ENCODE measurements at places on chromosomes 6 and 20. TPM values are rescaled to one million over a fixed set of nuclear protein-coding genes. Genes with fewer than 3 reads are reported as not detected.

The PDE10A gene
- 23.1 TPM for total RNA-seq

- DNase-seq: no peak
Measured at GRCh38 chr6:127282184-127282583, 15.5 kb downstream of the RNF146 start.

GRCh38 chr6:75291331-75291730 is 6.7 kb upstream of the TMEM30A start:
- no peak for DNase-seq

The CRISP2 gene
- total RNA-seq: not detected

The EPHA7 gene
- 27.0 TPM for total RNA-seq

GRCh38 chr20:19122395-19122794 is 90.0 kb upstream of the SLC24A3 start:
- no peak for DNase-seq

The KIAA1755 gene
- 5.1 TPM for total RNA-seq

- DNase-seq: peak; percentile 28
Measured at GRCh38 chr6:33993653-33994471, 152.0 kb downstream of the GRM4 start.

GRCh38 chr6:55176958-55177357 is 2.6 kb downstream of the HCRTR2 start:
- no peak for DNase-seq

- DNase-seq: peak; percentile 67
Measured at GRCh38 chr6:133241901-133242636, 912 bp downstream of the EYA4 start.

- DNase-seq: no peak
Measured at GRCh38 chr6:26431258-26432172, 8.8 kb upstream of the BTN3A3 start.

The CALHM6 gene
- 8.2 TPM for total RNA-seq

GRCh38 chr6:15304337-15305042 is 58.6 kb downstream of the JARID2 start:
- no peak for DNase-seq

GRCh38 chr6:166419717-166420116 is 37.0 kb upstream of the MPC1 start:
- DNase-seq: no peak

The MPC1 gene
- total RNA-seq: 74.1 TPM

DNA sequence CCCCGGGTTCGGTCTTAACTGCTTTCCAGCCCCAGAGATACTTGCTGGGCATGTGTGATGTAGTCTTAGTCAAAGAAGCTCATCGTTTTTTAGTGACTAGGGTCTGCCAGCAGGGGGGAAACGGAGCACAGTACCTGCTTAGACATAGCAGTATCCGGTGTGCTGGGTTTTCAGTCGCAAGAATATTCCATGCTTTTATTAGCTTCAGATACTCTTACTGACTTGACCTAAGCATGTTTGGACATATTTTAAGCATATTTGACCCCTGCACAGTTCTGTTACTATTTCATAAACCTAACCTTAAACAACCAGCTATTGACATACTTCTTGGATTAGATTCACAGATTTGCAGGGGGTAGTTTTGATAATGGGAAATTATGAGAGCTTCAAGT is 3.0 kb downstream of the E2F3 start:
- DNase-seq: peak; percentile 75

The GLP1R gene
- total RNA-seq: 0.22 TPM

The PNLDC1 gene
- total RNA-seq: not detected

The MLIP gene
- 2.4 TPM for total RNA-seq

DNA sequence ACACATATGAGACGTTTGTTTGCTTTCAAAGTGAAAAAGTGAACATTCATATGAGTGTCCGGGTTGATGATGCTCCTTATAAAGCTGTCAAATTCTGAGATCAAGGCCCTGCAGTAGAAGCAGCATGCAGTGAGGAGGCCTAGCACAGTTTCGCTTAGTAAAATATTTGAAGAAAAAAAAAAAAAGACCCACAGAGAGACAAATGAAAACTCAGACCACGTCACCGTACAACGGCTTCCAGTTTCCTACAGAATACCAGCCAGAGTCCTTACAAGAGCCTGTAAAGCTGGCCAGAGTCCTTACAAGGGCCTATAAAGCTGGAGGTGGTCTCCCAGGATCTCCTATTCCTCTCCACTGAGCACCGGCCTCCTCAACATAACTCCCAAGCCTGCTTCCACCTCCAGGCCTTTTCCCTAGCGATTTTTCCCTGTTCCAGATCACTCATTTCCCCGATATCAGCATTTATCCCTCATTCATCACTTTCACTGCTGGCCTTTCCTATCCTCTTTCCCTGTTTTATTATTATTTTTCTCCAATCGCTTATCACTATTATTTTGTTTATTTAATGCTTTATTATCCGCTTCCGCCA is 1.5 kb upstream of the HMGN4 start:
- DNase-seq: peak; percentile 74

DNA sequence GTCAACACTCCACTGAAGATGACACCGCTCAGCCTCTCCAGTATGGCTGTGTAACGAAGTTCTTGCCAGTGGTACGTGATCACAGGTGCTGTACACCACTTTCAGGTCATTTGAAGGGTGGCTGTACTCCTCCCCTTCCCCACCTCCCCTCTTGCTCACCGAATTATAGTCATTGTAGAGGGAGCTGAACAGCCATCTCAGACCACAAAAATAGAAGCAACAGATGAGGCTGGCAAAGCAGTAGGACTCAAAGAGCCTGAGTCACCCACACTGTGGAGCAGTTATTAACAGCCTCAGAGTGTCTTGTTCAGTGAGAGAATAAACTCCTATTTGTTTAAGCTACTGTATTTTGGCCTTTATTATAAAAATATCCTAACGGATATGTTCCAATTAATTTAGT is 192.5 kb upstream of the MCHR2 start:
- no peak for DNase-seq

The RAET1L gene
- total RNA-seq: 3.3 TPM

GRCh38 chr6:4665489-4666417 is 110.5 kb upstream of the CDYL start:
- no peak for DNase-seq

DNA sequence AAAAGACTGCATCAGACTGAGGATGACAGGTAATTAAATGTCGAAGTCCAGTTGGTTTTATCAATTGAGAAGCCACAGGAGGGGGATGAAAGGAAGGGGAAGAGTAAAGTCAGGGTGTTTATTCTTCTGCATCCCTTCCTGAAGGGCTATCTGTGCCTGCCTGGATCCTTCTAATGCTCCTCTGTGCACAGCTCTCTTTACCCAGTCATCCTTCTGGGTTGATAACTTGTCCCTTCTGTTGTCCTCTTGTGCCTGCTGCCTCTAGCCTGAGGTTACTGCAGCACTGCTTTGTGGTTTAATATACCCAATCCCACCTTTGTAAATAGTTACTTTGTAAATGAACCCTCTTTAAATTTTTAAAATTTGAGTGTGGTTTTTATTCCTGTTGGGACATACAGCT is 1127.3 kb downstream of the EPHA7 start:
- no peak for DNase-seq

The ZSWIM1 gene
- total RNA-seq: 13.1 TPM

The BFSP1 gene
- total RNA-seq: 1.3 TPM

The HLA-DRA gene
- total RNA-seq: 607 TPM

The NKAIN2 gene
- 1.8 TPM for total RNA-seq

DNA sequence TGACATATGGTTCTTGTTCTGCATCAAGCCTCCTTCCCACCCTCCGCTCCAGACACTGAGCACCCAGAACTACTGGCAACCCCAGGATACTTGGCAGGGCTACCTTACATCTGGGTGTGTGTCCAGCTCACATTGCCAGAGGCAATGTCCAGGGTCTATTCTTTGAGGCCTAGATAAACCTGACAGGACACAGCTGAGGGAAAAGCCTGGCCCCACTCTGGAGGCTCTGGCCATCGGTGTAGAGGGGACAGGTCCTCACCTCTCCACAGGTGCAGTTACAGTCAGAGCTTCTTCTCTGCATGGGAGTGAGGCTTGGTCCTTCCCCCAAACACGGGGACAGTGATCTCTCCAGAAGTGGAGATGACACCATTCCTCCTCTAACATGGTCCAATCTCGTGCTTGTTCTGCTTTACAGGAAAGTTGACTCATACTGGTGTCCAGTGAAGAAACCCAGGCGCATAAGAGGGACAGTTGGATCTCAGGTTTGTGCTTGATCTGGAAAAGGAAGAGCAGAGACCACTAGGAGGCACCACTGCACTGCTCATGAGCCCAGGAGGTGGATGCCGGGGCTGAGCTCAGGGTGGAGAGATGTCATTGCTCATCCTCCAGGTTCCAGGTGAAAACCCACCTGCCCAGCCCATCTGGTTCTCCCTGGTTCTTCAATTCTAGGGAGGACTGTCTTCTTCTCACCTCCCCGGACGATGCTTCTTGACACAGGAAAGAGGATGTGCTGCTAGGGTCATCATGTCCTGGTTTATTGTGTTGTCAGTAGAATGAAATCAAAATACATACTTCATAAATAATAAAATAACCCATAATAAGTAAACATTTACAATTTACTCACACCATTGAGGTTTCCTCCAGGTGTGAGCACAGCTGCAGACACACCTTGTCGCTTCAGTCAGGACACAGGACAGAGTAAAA is 14.7 kb downstream of the HLA-F start:
- DNase-seq: peak; percentile 57

GRCh38 chr6:136696783-136697364 is 95.4 kb downstream of the MAP3K5 start:
- no peak for DNase-seq

The CENPQ gene
- total RNA-seq: 4.2 TPM

The REM1 gene
- total RNA-seq: 2.5 TPM

- no peak for DNase-seq
Measured at GRCh38 chr20:22562620-22563019, 21.8 kb downstream of the FOXA2 start.

The KHDC1L gene
- not detected for total RNA-seq

The TCP11 gene
- 0.50 TPM for total RNA-seq

The SLC16A10 gene
- 3.7 TPM for total RNA-seq

DNA sequence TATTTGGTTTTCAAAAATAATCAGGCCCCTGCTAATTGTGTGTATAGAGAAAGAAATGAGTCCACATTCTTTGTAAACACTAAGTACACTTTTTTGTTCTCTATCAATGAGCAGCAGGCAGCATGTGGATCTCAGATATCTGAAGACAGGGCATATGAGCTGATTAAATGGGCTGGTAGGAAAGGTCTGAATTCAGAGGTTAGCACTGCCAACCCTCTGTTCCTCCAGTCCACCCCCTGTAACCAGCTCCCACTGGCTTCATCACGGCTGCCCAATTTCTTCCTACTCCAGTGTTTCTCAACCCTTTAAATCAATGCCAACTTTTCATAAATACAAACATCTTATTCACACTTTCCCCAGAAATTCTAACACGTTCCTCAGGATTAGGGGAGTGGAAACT is 128.5 kb downstream of the TPBG start:
- DNase-seq: no peak

- DNase-seq: no peak
Measured at GRCh38 chr6:149031859-149032598, 285.2 kb downstream of the UST start.

GRCh38 chr20:63473555-63474449 is 1.3 kb upstream of the KCNQ2 start:
- no peak for DNase-seq

DNA sequence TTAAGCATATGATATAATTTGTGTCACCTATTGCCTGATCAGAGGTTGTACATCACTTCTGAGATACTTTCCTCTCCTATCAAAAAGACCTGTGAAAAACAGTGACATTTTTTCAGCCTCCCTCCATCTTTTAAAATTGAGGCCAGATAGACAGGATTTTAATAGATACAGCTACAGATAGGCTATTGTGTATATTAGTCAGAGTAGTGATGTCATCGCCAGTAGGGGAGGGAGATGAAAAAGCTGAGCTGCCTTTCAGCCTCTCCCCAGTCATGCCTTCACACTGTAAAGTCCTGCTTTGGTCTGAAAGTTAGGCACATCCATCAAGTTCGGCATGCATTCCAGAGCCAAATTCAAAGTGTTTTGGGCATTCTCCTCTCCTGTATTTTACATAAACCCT is 7.9 kb upstream of the PABPC1L start:
- no peak for DNase-seq

GRCh38 chr6:105675715-105676397 is 273.0 kb upstream of the PREP start:
- no peak for DNase-seq

The MUCL3 gene
- 0.13 TPM for total RNA-seq

DNA sequence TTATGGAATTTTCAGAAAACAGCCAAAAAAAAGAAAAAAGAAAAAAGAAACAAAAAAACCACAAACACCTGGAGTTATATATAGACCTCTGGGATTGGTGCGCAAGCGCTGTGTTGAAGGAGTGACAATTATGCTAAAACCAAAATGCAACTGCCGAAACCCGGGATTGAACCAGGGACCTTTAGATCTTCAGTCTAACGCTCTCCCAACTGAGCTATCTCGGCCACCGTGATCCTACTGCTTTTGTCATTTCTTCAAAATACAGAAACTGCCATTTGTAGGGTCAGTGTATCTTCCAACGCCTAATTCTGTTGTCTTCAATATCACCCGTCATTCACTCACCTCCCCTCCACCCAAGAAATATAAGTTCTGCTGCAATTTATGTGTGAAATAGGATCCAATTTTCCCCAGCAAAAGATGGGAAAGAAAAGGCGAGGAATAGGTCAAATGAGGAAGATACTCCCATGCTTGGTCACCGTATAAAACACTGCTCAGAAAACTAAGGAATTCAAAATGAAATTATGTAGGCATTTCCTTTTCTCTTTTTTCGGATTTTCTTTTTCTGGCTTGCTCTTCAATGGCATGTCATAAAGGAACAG is 116.0 kb downstream of the TRIM27 start:
- no peak for DNase-seq

The CARMIL1 gene
- total RNA-seq: 51.1 TPM

DNA sequence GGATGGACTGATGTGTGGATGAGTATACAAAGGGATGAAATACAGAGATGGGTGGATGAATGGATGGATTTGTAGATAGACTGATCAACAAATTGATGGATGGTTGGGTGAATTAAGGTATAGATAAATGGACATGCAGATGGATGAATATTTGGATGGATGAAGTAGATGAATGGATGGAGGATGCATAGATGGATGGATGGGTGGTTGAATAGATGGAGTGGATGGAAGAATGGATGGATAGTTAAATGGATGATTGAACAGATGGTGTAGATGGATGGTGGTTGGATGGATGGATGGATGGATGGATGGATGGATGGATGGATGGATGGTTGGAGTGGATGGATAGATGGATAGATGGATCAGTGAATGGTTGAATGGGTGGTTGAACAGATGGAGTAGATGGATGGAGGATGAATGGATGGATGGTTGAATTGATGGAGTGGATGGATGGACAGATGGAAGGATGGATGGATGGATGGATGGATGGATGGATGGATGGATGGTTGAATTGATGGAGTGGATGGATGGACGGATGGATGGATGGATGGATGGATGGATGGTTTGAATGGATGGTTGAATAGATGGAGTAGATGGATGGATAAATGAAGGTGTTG is 15.0 kb downstream of the SLC2A10 start:
- no peak for DNase-seq

DNA sequence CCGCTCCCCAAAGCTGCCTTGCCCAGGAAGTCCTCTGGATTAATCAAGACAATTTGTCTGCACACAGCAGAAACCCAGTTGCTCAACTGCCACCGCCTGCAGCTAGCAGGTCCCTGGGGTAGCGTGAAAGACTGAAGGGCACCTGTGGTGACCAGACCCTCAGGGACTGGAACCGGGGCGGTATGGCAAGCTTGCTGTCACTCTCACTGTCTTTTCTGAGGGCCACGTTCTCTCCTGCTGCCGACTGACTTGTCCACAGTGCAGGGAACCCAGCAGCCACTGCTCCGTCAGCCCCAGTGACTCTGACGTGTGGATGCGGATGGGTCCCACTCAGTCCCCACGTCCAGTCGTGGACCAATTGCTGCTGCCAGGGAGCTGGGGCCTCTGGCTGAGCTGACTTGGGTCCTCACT is 72.8 kb upstream of the PMEPA1 start:
- DNase-seq: no peak

- no peak for DNase-seq
Measured at GRCh38 chr6:150492941-150493340, 106.7 kb upstream of the PLEKHG1 start.
